ENCODE measurements at places on chromosomes 5 and 9. TPM values are rescaled to one million over a fixed set of nuclear protein-coding genes. Genes with fewer than 3 reads are reported as not detected.

Gene LCN15
- not detected for total RNA-seq

Gene CEL
- 0.36 TPM for total RNA-seq

Gene OR5C1
- total RNA-seq = not detected

Gene FOXD4
- total RNA-seq = 0.55 TPM

Gene CXCL14
- 16.1 TPM for total RNA-seq

Gene CACNA1B
- 0.81 TPM for total RNA-seq

Gene MLANA
- not detected for total RNA-seq

Gene PCDHA9
- total RNA-seq = 0.71 TPM

Gene SLC27A4
- total RNA-seq = 12.2 TPM

Gene IL7R
- total RNA-seq = 3.1 TPM

Gene MAP1B
- total RNA-seq = 343 TPM

Gene ADAMTSL1
- total RNA-seq = 6.5 TPM

Gene SPATA31E1
- total RNA-seq = not detected

All from sigmoid colon (tissue), 7 donors.